ENCODE measurements at places on chromosomes 2 and 18.

DNA sequence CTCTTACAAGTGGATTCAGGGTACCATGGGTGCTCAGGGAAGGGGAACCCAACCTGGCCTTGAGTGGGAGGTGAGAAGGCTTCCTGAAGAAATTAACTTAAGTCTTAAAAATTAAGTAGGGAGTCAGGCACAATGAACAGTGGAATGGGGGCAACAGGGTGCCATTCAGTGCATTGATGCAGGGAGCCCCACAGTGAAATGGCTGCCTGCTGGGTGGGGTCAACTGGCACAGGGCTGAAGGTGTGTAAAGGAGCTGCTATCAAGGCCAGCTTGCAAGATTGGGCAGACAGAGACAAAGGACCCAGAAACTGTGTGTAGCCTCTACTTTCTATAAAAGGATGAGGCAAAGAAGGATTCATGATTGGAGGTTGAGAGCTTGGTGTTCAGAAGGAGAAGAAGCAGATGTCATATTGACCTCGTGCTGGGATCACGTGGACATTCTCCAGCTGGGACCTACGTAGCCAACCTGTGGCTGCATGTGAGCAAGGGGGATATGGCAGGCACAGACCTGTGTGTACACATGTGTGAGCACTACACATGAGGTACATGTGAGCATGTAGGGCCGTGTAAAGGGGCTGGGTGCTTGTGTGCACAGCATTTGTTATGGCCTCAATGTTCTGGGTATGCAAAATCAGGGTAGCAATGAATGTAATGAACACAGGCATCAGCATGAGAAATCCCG is 209.5 kb upstream of the HAAO start:
- H3K4me1 ChIP-seq = peaks cover 9% of the 10 kb centered on the region
- H3K27me3 ChIP-seq = no peaks in the 10 kb centered on the region
- H3K4me3 ChIP-seq = no peak overlapping the region
- no peak overlapping the region for H3K27ac ChIP-seq

DNA sequence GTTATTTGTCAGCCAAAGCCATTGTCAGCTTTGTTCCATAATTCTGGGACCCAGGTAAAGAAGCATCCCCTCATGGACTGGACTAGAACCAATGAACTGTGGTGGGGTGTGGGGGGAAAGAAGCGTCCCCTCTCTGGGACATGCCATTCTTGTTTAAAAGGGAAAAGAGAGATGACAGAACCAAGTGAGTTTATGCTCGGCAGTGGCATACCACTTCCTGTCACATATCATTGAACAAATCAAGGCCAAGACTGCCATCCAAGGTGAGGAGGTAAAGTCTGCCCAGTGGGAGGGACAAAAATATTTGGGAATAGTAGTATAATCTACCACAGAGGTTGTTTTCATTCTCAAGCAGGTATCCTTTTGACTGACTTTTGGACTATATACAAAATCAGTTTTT is 4.7 kb upstream of the GLS start:
- DNase-seq = no peak
- H3K4me1 ChIP-seq = no peaks in the 10 kb centered on the region
- H3K36me3 ChIP-seq = no peaks in the 10 kb centered on the region
- H3K27me3 ChIP-seq = no peaks in the 10 kb centered on the region

GRCh38 chr18:68721681-68722583 is 7.0 kb upstream of the TMX3 start:
- H3K4me3 ChIP-seq = no peak overlapping the region
- no peaks in the 10 kb centered on the region for H3K36me3 ChIP-seq
- H3K27ac ChIP-seq = no peak overlapping the region

- H3K4me3 ChIP-seq = no peak overlapping the region
- no peaks in the 10 kb centered on the region for H3K27me3 ChIP-seq
- no peak overlapping the region for H3K27ac ChIP-seq
Observed at GRCh38 chr18:48313792-48314191, 95.4 kb downstream of the ZBTB7C start.

GRCh38 chr2:230181195-230181594 is 38.6 kb downstream of the SP110 start:
- no peak overlapping the region for H3K4me3 ChIP-seq
- no peak overlapping the region for H3K27ac ChIP-seq
- H3K4me1 ChIP-seq = no peaks in the 10 kb centered on the region
- H3K27me3 ChIP-seq = no peaks in the 10 kb centered on the region

GRCh38 chr2:194096402-194096801 is 1560.6 kb upstream of the SLC39A10 start:
- H3K4me1 ChIP-seq = no peaks in the 10 kb centered on the region
- no peaks in the 10 kb centered on the region for H3K36me3 ChIP-seq
- H3K4me3 ChIP-seq = no peak overlapping the region
- H3K27ac ChIP-seq = no peak overlapping the region
- DNase-seq = no peak
- no peaks in the 10 kb centered on the region for H3K27me3 ChIP-seq

GRCh38 chr2:45814951-45815621 is 163.6 kb downstream of the PRKCE start:
- H3K27ac ChIP-seq = no peak overlapping the region
- H3K27me3 ChIP-seq = no peaks in the 10 kb centered on the region
- no peaks in the 10 kb centered on the region for H3K36me3 ChIP-seq
- DNase-seq = no peak
- H3K4me1 ChIP-seq = peaks cover 40% of the 10 kb centered on the region

DNA sequence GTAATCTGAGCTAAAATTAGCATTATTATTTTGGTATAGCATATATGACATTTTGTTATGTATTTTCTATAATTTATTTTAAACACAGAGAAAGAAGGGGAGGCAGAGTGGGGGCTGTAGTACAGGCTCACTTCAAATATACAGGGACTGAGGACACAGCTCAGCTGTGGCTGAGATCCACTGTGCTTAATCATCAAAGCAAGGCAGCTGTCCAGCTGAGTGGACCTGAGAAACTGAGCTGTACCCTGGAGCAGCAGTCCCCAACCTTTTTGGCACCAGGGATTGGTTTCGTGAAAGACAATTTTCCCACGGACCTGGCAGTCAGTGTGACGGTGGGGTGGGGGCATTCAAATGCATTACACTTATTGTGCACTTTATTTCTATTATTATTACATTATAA is 687.2 kb downstream of the RNF144A start:
- no peaks in the 10 kb centered on the region for H3K36me3 ChIP-seq
- no peak for DNase-seq
- H3K27me3 ChIP-seq = no peaks in the 10 kb centered on the region
- H3K4me3 ChIP-seq = no peak overlapping the region
- H3K27ac ChIP-seq = no peak overlapping the region

DNA sequence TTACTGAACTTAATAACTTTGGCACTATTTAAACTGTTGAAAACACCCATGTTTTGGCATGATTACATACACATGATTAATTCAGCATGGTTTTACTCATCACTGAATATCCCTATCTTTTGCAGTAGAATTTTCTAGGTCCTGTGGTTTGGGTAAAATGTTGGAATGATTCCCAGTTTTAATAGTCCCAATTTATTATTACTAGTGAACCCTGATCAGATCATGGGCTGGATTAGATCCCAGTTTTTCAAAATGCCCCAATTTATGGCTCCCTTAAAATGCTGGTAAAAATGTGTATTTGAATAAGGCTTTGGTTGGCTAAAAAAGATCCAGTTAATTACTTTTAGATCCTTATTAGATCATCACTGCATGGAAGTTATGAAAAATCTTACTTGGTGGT is 273.6 kb upstream of the NRP2 start:
- DNase-seq = peak; percentile 29
- no peaks in the 10 kb centered on the region for H3K27me3 ChIP-seq
- no peak overlapping the region for H3K27ac ChIP-seq
- no peaks in the 10 kb centered on the region for H3K36me3 ChIP-seq
- peaks cover under 1% of the 10 kb centered on the region for H3K4me1 ChIP-seq
- no peak overlapping the region for H3K4me3 ChIP-seq

- H3K4me1 ChIP-seq = no peaks in the 10 kb centered on the region
- no peak overlapping the region for H3K4me3 ChIP-seq
- no peak overlapping the region for H3K27ac ChIP-seq
- no peaks in the 10 kb centered on the region for H3K36me3 ChIP-seq
- no peak for DNase-seq
- no peaks in the 10 kb centered on the region for H3K27me3 ChIP-seq
Observed at GRCh38 chr2:29806461-29806860, 114.9 kb downstream of the ALK start.

DNA sequence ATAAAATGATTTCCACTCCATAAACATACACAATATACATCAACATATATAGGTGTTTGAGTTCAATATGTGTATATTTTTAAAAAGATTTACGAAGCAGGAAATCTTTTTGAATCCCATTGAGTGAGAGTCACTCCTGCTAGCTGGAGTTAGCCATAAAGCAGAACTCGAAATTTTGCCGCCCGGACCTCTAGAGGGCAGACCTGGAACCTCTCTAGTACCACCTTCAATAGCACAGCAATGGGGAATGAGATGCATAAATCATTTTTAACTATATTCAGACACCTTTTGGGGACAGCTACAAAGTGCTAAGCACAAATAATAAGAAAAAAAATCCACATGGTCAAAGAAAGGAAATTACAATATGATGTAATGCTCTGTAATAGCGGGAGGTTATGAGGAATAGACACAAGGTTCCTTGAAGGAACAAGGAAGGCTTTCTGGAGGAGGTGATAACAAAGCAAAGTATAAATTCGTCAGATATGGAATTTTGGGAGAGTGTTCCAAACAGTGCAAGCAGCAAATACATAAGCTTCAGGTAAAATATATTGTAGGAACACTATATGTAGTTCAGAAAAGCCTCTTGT is 533.4 kb downstream of the ERBB4 start:
- H3K4me3 ChIP-seq = no peak overlapping the region
- H3K36me3 ChIP-seq = no peaks in the 10 kb centered on the region

GRCh38 chr2:53188851-53189510 is 578.6 kb upstream of the CHAC2 start:
- H3K4me1 ChIP-seq = peaks cover 10% of the 10 kb centered on the region
- H3K27me3 ChIP-seq = no peaks in the 10 kb centered on the region
- H3K36me3 ChIP-seq = no peaks in the 10 kb centered on the region
- H3K27ac ChIP-seq = no peak overlapping the region
- H3K4me3 ChIP-seq = no peak overlapping the region

DNA sequence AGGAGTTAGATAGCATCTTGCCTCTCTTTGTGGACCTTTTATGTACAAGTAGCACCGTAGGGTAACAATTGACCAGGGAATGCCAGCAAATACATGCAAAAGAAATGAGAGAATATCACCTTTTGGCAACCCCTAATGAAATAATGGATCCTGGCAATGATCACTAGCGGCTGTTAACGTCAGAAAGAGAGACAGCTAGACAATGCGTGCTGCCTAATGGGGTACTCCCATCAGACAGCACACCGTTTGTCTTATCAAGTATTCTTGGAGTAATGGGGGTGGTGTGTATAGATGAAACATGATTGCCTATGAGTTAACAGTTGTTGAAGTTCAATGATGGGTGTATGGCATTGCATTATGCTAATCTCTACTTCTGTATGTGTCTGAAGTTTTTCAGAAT is 1.6 kb downstream of the ELAC1 start:
- H3K27me3 ChIP-seq = no peaks in the 10 kb centered on the region
- peaks cover under 1% of the 10 kb centered on the region for H3K36me3 ChIP-seq
- peaks cover 12% of the 10 kb centered on the region for H3K4me1 ChIP-seq
- H3K4me3 ChIP-seq = no peak overlapping the region
- DNase-seq = no peak

GRCh38 chr2:211923019-211923418 is 615.6 kb downstream of the ERBB4 start:
- DNase-seq = no peak
- no peak overlapping the region for H3K27ac ChIP-seq
- no peaks in the 10 kb centered on the region for H3K36me3 ChIP-seq
- no peaks in the 10 kb centered on the region for H3K4me1 ChIP-seq

- no peaks in the 10 kb centered on the region for H3K27me3 ChIP-seq
- no peak overlapping the region for H3K4me3 ChIP-seq
- no peak overlapping the region for H3K27ac ChIP-seq
- no peak for DNase-seq
- H3K4me1 ChIP-seq = no peaks in the 10 kb centered on the region
- no peaks in the 10 kb centered on the region for H3K36me3 ChIP-seq
Observed at GRCh38 chr2:44053052-44053451, 57.3 kb upstream of the LRPPRC start.

- no peak overlapping the region for H3K27ac ChIP-seq
- no peaks in the 10 kb centered on the region for H3K36me3 ChIP-seq
- H3K4me1 ChIP-seq = no peaks in the 10 kb centered on the region
Observed at GRCh38 chr2:142974288-142975024, 97.0 kb downstream of the KYNU start.

GRCh38 chr2:12465631-12466135 is 251.1 kb upstream of the TRIB2 start:
- DNase-seq = no peak
- H3K36me3 ChIP-seq = no peaks in the 10 kb centered on the region
- H3K27me3 ChIP-seq = no peaks in the 10 kb centered on the region
- no peak overlapping the region for H3K4me3 ChIP-seq
- no peaks in the 10 kb centered on the region for H3K4me1 ChIP-seq
- no peak overlapping the region for H3K27ac ChIP-seq
